ENCODE measurements at places on chromosomes 1 and 21.

DNA sequence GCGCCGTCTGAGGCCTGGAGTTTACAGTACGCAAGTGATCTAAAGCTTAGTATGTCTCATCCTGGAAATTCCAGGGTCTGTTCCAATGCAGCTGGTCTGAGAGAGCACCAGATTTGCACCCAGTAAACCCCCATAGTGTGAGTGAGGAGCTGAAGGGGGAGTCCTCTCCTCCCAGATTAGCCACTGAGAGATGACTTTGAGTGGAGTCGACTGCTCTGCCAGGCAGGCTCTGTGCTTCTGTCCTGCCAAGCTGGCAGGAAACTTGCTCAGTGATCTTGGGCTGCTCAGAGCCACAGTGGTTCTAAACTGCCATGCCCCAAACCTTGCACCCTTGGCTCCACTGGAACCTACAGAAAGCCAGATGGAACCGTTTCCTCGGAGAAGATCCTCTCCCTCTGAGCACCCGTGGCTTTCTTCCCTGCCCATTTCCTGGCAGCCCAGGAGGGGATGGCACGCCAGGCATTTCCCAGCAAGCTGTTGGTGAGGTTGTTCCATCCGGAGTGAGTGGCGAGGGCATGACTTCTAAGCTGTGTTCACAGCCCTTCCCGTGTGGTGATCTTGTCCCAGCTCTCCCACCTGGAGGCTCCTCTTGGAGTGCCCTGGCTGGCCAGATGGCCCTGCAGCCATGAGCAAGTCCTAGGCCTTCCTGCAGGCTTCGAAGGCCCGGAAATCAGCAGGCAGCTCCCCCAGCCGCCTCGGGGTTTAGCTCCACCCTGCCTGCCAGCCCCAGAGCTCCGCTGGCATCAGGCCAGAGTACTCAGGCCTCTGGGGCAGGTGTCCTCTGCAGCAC, 125.9 kb upstream of the VAMP3 start:
- no peak for DNase-seq

GRCh38 chr1:41515131-41515678, 30.7 kb upstream of the EDN2 start:
- no peak for DNase-seq

GRCh38 chr1:116067566-116067890, 43.7 kb upstream of the MAB21L3 start:
- no peak for DNase-seq

DNA sequence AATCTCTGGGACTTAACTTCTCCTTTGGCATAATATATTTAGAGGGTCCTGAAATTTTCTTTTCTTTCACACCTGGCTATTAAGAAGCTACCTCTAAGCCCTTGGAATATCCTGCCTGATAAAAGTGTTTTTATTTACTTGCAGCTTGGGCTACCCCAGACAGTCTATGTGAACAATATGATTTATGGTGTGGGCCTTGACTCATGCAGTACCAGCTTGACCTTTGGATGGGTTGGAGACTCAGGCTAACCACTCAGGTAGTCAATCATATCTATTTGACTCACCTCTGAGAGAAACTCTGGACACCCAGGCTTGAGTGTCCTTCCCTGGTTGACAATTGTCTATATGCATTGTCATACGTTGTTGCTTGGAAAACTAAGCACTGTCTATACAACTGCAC, 13.4 kb upstream of the PGBD2 start:
- no peak for DNase-seq
